ENCODE measurements at places on chromosomes 2 and 18.

DNA sequence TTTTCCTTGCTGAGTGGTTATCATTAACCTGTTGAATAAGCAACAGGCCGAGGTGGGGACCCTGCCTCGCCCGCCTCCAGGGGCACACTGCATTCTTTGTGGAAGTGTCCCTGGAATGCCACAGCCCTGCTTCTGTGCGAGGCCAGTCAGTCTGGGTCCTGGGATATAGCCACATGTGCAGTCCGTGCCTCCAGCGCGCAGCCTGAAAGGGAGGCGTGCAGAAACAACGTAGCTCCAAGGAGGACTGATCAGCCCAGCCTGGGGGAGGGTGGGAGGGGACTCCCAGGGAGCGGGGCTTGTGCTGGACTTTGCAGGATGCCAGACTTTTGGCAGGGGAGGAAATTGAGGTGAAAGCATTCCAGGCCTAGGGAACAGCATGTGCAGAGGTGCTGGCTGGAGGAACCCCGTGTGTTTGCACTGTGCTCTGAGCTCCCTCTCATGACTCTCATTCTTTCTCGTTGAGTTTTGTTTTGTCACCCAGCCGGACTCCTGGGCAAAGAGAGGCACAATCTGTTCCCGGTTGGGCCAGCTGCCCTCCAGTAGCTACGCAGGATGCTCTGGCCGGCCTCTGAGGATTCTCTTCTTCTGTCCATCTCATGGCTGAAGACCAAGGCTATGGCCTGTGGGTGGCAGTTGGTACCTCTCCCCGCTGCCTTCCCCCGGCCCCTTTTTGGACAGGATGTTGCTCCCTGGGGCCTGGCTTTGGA, 39.7 kb downstream of the HPCAL1 start:
- DNase-seq, result no peak

GRCh38 chr18:228586-228985, 39.3 kb downstream of the THOC1 start:
- no peak for DNase-seq

- peak; percentile 97 for DNase-seq
These were observed 4.2 kb upstream of the CNNM3 start for GRCh38 chr2:96811917-96812316.

DNA sequence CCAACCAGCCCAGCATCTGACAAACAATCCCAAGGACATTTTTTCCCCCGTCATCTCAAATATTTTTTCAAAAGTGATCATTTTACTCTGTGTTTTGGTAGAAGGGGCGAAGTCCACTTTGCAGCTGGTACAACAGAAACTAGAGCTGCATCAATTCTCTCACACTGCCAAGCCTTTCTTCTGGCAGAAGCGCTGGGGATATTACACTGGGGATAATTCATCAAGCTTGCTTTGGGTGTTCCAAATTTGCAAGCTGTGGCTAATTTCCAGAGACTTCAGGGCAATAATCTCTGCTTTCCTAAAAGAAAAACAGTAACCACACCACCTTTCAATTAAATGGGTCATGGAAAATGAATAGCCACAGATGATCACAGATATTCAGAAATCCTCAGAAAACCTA, 238.3 kb downstream of the SLC8A1 start:
- DNase-seq, result peak; percentile 69

GRCh38 chr2:172974762-172975161, 100.9 kb upstream of the MAP3K20 start:
- no peak for DNase-seq

GRCh38 chr2:24083567-24084385, 858 bp downstream of the TP53I3 start:
- peak; percentile 92 for DNase-seq

DNA sequence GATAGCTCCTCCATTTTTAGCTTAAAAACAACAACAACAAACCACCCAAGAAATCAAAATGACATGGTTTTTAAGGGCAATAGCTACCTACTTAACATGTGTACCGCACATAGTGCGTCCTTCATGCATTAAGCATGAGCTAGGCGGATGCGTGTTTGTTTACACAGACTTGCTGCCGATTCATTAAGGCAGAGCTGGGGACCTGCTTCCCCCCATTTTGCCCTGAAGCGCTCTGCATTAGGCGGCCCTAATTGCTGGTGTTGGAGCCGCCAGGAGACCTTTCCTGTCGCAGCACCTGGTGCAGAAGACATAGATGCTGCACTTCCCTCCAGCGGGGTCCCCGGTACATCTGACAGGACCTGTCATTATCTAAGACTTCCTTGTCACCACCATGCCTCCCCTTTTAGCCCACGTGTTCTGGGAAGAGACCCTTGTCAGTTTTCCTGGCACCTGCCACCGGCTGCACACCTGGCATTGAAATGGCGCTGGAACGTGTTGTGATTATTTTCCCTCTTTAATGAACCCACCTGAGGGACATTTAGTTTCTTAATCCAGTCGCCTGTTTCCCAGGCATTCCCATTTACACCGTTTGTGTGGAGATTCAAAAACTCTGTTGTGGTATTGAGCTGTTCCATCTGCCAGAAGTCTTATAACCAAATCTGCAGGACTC, 261.1 kb upstream of the RAB12 start:
- DNase-seq, result no peak

DNA sequence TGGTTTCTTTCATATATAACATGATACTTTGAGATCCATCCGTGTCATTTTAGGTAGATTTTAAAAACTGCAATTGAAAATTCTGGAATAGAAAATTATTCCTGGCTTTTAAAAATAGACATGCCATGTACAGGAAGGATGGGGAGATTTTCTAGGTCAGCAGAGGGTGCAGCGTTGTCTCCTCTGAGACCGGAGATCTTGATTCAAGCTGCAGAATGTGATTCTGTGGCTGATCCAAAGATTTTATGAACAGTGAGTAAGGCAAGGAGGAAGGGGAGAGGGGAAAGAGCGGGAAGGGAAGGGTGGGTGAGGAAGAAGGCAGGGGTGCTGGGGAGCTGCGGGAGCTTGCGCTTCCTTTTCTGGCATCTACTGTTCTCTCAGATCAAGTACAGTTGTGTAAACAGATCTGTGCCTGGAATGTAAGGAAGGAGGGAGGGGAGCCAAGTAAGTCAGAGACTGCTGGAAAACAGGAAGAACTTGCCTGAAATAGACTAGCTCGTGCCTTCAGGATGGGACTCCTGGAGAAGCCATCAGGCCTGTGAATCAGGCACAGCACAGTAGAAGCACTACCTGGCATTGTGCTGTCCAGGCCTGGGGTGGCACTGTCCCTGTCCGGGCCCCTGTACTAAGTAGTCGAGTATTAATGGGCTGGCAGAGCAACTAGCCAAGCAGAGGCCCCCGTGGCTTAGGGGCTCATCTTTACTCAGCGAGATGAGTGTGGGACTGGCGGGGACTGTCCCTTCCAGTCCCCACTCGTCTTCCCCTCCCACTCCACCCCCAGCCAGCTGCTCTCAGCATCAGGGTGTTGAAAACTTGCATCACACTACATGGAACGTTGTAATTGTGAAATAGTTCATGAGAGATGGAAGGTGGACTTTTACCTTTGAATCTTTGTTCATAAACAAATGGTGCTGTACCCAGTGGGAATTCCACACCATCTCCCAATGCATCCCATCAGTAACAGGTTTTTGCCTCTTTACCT, 163.5 kb downstream of the UXS1 start:
- DNase-seq, result peak; percentile 98

DNA sequence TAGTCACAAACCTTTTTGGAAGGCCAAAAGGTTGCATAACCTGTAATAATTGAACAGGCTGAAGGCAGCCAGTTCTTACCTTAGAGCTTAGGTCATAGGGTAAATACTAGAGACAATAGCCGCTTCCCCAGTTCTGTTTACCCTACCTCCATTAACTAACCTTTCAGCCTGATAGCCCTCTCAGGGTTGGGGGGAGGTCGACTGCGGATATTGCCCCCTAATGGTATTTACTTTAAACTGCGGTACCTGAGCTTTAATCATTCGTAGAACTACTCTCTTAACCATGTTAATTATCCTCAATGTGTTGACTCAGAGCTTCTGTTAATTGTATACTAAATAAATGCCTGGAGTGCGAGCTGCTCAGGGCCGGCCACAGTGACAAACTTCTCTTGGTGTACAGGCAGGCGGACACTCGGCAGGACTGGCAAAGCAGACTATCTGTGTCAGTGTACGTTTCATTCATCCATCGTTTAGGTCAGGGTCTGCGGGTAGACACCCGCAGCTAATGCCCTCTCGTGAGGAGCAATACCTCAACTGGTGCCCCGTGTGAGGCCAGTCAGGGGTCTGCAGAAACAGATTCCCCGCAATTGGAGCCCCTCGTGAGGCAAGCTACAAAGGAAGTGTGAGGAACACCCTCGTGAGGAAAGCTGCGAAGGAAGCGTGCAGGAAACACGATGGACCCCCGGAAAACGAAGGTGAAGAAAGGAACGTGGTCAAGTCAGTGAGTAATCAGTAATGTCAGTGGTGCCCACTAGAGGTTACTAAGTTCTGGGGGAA, 115.3 kb upstream of the SCN7A start:
- no peak for DNase-seq

DNA sequence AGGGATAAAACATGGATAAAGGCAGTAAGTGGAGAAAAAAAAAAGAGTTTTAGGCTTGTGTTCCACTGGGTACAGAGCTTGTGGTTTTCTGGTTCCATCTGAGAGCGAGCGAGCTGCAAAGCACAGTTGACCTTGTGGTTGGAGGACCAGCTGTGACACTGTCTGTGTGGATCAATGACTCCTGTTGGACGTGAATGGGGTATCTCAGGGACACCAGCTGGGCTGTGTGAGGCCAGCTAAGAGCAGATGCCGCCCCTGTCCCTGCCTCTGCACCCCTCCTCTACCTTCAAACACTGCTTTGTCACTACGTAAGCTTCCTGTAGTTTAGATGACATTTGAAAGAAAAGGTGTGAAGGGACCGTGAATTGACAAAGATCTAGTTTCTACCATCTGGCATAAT, 67.8 kb downstream of the QPCT start:
- DNase-seq, result no peak

- no peak for DNase-seq
These were observed 77.8 kb downstream of the GALNT14 start for GRCh38 chr2:31060397-31060796.

DNA sequence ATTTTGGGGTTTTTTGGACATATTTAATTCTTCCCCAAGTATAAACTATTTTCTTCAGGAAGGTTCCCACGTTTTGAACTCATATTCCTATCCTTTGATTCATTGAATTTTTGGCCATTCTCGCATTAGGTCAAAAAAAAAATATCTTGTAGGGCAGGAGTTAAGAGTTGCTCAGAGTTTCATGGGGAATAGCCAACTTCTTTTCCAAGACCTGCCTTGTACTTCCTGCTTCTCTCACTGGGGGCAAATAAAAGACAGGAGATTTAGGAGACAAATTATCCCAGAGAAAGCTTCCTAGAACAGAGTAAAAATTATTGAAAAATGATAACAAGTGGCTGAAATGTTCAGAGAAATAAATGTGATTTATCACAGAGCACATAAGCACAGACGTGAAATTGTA, 55.2 kb upstream of the BCL11A start:
- DNase-seq, result peak; percentile 42

DNA sequence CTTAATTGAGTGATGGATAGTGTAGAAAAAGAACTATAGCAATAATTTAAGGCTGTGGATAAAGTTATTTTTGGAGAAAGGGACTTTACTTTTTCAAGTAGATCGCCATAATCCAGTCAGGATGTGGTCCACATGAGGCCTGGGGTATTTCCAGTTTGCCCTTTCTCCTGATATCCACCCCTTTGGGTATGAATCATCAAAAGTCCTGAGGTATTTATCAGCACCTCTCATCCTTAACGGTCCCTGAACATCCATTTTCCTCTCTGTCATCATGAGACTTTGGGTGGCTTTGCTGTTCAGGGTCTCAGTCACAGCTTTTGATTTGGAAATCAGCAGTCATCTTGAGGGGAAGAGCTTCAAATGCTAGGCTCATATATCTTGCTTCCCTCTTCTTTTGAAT, 39.3 kb upstream of the ELAC1 start:
- DNase-seq, result no peak

DNA sequence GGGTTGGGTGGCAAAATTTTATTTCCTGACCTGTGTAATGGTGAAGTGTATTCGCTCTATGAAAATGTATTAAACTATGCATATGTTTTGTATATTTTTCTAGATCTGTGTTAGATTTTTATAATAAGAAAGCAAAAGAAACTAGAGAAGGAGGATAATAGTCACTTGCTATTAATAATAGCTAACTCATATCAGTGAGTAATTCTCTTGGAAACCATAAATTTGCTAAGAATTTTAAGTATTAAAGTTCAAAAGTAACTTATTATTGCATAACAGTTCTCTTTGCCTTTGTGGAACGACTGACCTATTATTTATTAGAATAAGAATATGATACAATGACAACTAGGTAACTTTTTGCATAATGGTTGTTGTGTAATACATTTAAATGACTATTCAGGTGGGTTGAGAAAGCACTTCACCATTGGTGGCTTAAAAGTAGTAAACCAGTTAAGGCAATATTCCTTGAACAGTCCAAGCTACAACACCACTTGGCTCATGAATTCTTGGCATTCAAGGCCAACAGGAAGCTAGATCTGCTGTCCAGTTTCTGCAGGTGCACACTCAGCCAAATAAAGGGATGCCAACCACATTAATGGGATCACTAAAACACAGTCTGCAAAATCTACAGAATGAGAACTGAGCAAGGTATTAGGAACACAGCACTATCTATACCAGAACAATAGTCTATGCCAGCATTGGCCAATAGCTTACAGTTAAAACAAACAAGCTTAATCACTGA, 921.3 kb downstream of the CPS1 start:
- no peak for DNase-seq

- no peak for DNase-seq
These were observed 5.3 kb upstream of the VPS4B start for GRCh38 chr18:63427558-63427957.

- DNase-seq, result peak; percentile 72
These were observed 492.1 kb upstream of the CNTNAP5 start for GRCh38 chr2:123532994-123533393.

DNA sequence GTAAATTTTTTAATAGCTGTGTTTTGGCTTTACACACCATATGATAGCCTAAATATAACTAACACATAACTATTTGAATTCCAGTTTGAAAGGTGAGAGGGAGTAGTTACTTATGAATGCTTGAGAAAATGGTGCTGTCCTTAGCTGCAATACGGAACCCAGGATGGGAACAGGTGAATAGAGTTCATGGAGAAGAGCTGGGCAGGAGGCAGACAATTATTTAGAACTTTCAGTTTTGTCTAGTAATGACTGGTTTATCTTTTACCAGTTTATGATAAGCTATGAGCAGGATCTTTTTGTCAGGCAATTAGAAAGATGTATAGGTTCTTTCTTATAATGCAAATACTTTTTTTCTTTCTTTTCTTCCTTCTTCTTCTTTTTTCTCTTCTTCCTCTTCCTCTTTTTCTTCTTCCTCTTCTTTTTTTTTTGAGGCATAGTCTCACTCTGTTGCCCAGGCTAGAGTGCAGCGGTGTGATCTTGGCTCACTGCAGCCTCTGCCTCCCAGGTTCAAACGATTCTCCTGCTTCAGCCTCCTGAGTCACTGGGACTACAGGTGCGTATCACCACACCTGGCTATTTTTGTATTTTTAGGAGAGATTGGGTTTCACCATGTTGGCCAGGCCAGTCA, 25.9 kb downstream of the UBR3 start:
- no peak for DNase-seq

- no peak for DNase-seq
These were observed 94.2 kb downstream of the ALPK2 start for GRCh38 chr18:58534535-58535301.
